ENCODE measurements at places on chromosomes 2 and 18.
A peak's percentile ranks its signal among the peaks of the same experiment; 100 is the strongest.

- DNase-seq = no peak
Measured at GRCh38 chr2:150191349-150191748, 296.1 kb downstream of the RND3 start.

GRCh38 chr2:231359948-231360347 lies 35.6 kb upstream of the B3GNT7 start:
- no peak for DNase-seq

DNA sequence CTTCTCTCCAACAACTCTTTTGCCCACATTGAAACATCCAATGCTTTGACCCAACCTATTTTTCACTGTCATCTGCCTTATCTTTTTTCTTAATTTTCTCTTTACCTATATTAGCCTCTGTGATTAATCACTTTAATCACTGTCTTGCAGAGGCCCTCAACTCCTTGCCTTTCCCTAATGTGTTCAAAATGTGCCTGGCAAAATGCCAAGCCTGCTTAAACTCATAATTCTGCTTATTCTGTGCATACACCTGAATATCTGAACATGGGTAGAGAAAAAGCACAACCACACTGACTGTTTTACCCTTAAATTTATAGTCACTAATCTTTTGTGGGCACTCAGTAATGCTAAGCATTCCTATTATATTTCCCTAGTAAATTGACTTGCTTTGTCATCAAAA lies 63.0 kb upstream of the GALNT13 start:
- no peak for DNase-seq

DNA sequence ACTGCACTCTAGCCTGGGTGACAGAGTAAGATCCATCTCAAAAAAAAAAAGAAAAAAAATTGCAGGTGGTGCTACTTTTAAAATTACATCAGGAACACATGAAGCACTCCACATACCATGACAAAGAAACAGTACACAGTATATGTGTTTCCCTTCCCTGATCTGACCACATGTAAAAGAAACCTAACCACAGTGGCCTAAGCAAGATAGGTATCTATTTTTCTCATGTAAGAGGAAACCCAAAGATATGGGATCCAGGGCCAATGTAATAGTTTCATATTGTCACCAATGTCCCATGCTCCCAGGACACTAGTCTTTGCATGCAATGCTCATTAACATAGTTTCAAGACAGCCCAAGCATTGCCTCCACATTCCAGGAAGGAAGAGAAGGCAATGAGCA lies 99.9 kb downstream of the DYM start:
- DNase-seq = no peak

GRCh38 chr18:70195852-70196434 lies 9.5 kb downstream of the RTTN start:
- DNase-seq = no peak

- no peak for DNase-seq
Measured at GRCh38 chr2:42137125-42137841, 31.9 kb upstream of the EML4 start.

- DNase-seq = no peak
Measured at GRCh38 chr2:17867133-17867532, 11.3 kb upstream of the KCNS3 start.

DNA sequence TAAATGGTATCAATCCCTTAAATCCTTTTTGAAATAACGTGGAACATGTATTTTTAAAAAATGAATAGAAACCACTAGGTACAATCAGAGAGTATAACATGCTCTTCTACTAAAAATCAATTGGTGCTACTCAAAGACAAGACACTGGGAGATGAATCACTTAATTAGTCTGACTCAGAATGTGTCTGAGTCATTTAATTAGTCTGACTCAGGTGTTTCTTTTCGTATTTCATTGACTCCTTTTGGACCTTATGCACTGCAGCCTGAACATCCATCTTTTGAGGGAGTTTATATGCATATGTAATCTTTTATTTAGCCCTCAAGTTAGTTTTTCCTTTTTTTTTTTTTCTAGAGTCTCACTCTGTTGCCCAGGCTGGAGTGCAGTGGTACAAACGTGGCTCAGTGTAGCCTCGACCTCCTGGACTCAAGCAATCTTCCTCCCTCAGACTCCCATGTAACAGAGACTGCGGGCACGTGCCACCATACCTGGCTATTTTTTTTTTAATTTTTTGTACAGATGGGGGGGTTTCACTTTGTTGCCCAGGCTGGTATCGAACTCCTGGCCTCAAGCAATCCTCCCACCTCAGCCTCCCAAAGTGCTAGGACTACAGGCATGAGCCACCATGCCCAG lies 26.5 kb downstream of the PPP4R3B start:
- no peak for DNase-seq

GRCh38 chr2:203799908-203800307 lies 67.7 kb upstream of the CTLA4 start:
- DNase-seq = no peak

DNA sequence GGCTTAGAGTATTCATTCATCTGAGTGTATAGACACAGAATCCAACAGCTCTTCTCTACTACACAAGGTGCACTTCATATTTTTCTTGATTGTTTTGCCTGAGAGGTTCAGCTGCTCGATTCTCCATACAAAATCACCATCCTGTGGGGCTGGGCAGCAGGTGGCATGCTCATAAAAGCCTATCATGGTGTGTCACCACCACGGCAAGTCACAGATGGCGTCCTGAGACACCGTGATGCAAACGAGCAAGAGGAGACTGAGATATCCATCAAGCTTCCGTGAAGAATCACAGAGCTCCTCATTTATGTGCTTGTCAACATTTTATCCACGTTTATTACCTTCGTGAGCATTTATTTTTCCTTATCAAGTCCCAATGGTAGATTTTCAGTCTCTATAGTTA lies 22.4 kb upstream of the NRP2 start:
- no peak for DNase-seq

DNA sequence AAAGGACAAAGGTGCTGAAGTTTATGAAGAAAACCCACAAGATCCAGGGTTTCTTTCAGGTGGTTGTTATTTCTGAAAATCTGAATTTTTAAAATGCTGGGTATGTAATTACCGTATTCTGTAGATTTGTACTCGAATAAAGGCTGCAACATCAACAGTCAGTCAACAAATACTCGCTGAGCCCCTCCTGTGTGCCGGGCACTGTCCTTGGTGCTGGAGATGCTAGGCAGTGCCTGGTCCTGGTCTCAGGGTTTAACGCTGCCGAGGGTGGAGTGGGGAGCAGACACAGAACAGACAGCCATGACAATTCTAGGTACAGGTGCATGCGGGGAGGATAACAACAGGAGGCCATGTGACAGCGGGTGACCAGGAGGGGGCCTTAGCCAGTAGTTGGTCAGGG lies 27.2 kb upstream of the PDIA6 start:
- no peak for DNase-seq

- DNase-seq = no peak
Measured at GRCh38 chr2:10014418-10015190, 28.7 kb upstream of the KLF11 start.

DNA sequence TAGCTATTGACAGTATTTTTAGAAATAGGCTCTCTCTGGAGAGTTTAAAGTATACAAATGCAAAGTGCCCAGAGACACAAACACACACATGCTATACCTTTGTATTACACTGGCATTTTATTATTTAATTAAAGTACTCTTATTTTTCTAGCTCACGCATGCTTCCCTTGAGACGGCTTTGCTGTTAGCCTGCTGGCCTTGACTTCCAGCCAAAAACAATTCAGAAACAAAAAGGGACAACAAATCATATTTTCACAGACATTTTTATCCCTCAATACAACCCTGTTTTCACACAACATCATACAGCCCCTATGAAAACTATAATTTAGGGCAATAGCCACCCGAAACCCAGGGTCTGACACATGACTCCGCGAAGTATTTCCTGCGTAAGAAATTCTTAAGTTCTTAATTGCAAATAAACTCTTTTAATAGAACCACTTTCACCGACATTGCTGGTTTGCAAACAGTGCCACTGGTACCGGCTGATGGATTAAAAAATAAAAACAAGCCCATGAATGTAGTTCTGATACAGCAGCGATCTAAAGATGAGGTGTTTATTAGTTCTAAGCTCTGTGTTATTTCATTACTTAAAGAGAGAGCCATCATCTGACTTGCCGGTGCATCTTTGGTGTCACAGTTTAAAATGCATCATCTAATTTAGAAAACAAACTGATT lies 185.1 kb downstream of the TCF4 start:
- no peak for DNase-seq

DNA sequence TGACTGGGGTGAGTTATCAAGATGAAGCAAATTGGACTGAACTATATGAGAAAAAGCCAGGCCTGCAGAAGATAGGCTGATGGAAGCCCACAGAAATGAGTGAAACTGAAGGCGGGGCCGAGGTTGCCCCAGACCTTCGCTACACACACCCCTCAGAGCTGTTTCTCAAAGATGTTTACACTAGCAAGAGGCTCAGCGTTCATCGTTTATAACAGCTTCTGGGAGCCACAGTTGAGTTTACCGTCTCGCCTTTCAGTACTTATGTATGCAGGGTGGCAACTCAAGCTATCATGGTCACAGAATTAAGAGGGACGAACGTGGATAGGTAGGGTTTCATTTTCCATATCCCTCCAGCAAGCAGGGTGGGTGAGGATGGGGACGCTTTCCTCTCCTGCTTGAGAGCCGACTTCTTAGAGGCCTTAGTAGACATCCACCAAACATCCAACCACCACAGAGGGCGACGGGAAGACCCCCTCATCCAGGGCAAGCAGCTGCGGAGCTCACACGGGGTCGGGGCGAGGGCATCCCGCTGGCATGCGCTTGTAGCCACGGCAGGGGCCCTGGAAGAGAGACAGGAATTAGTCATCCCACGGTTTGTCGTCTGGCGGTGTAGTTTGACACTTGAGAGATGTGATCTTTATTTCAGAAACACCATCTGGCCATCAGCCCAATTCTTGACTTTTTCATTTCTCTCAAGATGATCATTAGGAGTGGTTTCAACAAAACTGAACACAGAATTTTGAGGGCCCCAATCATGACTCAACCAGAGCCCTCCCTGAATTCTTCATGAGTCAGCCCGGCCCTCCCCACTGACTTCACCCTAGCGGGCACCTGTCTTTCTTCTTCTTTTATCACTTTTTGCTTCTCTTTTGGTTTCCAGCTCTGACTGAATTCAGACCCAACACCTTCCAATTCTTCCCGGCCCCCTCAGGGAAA lies 109.1 kb upstream of the CTDP1 start:
- no peak for DNase-seq

- DNase-seq = no peak
Measured at GRCh38 chr18:4198956-4199355, 256.2 kb downstream of the DLGAP1 start.

GRCh38 chr2:105778080-105778607 lies 33.4 kb downstream of the NCK2 start:
- no peak for DNase-seq

GRCh38 chr2:24421668-24422067 lies 61.3 kb upstream of the ITSN2 start:
- DNase-seq = peak; percentile 16

DNA sequence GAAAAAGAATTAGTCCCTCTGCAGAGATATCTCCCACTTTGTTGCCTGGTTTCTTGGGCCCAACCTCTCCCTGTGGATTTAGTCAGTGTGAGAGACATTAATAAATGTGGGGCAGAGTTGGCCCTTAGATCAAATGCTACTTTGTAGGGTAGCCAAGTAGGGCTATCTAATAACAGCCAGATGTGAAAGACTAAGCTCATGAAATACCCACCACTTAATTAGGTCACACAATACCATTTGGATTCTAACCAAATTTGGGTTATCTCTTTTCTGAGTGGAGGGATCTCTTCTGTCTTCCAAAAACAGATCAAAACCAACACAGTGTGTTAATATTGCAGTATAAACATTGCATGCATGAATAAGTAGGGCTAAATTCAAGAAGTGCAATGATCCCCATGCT lies 626.8 kb upstream of the ZEB2 start:
- DNase-seq = no peak

GRCh38 chr2:150232321-150232720 lies 255.1 kb downstream of the RND3 start:
- no peak for DNase-seq

DNA sequence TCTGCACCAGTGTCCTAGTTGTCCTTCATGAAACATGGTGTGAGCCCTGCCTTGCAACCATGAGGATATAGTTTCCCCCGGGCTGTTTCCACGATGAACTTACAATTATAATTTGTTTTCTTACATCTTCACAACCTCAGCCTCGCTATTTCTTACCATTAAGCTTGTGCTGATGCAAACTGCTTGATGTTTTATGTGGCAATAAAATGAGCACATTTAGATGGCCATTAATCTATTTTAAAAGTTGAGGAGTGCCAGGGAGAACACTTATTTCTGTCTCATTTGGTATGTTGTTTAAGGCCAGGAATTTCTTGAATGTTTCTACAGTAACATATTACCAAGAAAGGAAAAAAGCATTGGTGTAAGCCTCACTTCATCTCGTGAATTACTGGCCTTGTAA lies 214.5 kb upstream of the SLC8A1 start:
- DNase-seq = no peak

GRCh38 chr18:63725682-63726480 lies 23.1 kb downstream of the SERPINB11 start:
- DNase-seq = no peak

DNA sequence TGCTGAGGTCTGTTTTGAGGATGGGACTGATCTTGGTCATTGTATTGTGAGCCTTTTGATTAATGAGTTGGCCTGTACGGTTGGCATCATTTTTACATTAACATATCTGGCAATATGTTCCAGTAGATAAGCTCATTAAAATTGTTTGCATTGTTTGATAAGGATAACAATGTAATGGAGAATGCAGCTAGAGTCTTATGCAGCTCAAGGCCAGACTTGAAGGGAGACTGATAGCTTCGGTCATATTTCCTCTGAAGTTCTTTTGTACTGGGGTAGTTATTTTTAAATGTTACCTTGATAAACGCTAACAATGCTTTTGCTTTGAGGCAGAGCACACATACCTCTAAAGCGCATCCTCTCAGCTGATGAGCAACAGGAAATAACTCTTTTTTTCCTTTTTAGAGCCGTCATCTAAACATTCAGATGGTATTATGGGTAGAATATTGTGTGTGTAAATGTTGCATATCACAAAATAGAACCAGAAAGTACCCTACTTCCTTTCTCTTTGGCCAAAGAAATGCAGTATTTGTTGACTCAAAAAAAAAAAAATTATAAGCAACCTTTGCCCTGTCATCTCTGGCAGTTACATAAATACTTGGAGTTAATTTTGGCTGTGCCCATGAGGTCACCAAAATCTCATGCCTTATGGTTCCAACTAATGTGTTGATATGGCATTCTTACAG lies 1.3 kb downstream of the MAPRE2 start:
- no peak for DNase-seq

DNA sequence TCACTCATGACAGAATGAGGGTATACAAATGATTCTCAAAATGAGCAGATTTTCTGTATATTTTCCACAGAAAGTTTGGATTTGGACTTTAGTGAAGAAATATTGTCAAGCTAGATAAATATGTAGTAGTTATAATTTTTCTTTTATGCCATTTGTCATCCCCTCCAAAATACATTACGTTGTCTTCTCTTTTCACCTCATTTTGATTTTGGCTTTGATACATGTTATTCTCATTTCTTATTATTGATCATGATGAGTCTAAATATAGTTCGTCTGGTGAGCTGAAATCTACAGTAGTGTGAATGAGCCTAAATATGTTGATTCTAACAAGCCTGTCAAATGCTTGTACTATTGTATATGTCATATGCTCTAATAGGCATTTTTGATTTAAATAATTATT lies 12.3 kb downstream of the DDX1 start:
- DNase-seq = no peak

- DNase-seq = no peak
Measured at GRCh38 chr18:65091744-65092329, 659.0 kb upstream of the CDH7 start.
